ENCODE measurements at places on chromosomes 6 and 20.

- DNase-seq: no peak
Measured at GRCh38 chr6:151096691-151097606, 142.8 kb upstream of the AKAP12 start.

DNA sequence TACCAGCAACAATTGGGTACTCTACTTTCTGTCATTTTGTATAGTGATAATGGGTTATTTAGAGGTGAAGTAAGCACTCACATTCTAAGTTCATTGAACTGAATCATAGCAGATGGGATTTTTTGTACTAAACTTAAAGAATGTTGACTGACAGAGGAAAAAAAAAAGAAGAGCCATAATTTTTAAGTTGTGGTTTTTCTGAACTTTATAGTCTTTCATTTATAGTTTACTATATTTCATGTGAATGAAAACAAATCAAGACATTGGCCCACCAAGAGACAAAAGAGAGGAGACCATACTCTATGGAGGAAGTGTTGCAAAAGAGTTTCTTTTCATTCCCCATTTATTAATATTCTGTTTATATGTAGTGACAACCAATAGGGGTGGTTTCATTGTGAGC is 685.7 kb downstream of the BCKDHB start:
- DNase-seq: no peak

- no peak for DNase-seq
Measured at GRCh38 chr6:100891079-100891478, 9.9 kb upstream of the ASCC3 start.

- DNase-seq: no peak
Measured at GRCh38 chr6:54702772-54703171, 143.8 kb upstream of the FAM83B start.

DNA sequence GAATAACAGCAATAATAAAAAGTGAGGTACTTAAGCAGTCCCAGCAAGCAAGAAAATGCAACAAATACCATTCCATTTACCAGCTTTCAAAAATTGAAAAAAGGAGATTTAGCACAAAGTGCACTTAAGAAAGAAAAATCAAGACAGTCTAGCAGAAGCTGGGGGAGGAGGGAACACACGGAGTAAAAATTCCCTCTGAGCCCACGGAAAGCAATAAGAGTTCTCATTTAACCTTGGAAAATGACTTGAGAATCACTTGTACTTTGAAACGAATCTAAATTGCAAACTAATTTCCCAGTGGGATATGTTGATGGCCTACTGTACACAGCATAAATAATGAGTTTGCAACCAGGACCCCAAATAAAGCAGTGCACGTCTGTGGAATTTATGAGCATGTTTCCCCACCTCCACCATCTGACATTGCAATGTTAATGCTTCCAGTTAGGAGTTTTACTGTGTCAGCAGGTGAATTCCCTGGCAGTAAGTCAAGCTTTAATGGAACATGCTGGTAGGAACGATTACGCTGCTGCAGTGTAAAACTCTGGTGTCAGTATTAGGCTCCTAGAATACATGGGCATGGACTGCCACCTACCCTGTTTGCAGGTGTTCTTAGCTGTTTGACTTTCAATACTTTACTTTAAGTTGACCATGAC is 386.8 kb downstream of the HDGFL1 start:
- DNase-seq: no peak

- no peak for DNase-seq
Measured at GRCh38 chr6:54060286-54060685, 51.0 kb upstream of the MLIP start.

- DNase-seq: no peak
Measured at GRCh38 chr6:128323011-128323410, 197.4 kb downstream of the PTPRK start.

- no peak for DNase-seq
Measured at GRCh38 chr6:89731924-89732567, 87.5 kb downstream of the MDN1 start.

DNA sequence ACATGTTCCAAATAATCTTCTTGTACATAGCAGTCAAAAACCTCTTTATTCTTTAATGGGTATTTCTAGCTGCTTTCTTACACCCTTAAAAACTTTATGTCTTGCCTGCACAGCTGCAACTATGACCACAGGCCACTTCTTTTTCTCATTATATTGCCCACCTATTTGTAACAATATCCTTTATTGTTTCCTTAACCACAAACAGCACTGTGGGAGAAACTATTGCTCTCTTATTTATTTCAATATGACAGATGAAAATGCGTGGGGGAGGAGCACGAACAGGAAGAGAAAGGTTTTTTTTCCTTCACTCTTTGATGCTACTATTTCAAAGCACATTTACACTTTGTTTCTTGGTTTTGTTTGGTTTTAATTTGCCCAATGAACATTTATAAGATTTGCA is 253.5 kb downstream of the GJA1 start:
- DNase-seq: no peak

DNA sequence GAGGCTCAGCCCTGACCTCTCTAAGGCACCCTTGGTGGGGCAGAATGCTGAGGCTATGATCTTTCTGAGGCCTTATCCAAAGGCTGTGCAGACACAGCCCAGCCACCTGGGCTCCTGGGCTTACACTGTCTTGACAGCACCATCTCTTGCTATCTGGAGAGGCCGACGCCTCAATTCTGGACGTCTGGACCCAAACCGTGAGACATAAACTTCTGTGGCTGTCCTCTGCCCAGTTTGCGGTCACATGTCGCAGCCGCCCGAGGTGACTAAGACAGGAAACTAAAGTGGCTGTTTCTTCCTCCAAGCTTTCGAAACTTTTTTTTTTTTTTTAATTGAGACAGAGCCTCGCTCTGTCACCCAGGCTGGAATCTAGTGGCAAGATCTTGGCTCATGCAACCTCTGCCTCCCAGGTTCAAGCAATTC is 49.3 kb downstream of the PRR18 start:
- DNase-seq: no peak

DNA sequence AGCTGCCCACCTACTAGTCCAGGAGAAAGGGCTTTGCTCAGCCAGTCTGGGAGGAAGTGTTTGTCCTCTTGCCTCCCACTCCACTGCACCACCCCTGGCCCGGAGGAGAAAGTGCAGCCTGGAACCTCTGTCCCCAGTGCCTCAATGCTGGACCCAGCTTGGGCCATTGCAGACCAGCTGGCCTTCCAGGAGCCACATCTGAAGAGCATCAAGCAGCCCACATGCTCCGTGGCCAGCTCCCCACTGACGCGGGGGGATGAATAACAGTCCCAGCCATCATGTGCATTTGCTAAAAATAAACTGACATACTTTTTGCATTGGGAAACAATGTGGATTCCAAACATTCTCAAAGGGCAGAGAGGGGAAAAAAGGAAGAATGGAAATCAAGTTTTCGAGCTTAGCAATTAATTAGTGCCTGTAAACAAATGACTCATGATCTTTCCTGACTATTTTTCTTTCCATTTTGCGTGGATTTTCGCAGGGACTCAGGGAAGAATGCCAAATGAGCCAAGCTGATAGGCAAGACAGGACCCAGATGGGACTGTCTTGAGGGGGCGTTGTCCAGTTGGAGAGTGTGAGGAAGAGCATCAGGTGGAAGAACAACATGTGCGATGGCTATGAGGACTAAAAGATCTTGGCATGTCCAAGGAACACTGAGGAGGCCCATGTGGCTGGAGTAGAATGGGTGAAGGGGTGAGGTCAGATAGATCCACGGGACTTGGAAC is 34.1 kb downstream of the CEBPB start:
- no peak for DNase-seq

DNA sequence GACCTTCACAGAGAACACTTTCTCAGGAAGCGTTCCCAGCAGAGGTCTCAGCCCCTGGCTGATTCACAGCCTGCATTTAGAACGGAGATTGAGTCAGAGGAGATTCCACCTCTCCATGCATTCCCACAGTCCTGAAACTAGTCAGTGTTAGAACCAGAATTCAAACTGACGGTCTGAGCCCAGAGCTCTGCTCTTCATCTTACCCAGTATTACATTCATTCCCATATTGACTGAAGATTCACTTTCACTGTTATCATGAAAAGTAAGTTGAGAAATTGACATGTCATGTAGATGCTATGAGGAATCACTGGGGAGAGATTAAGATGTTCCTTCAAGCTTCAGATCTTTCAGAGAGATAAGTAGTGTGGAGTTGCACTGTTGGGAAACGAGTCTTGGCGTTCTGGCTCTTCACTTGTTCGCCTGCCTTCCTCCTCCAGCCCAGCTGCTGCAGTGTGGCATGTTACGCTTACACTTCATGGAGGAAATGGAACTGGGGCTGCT is 28.3 kb downstream of the MAS1 start:
- DNase-seq: no peak

DNA sequence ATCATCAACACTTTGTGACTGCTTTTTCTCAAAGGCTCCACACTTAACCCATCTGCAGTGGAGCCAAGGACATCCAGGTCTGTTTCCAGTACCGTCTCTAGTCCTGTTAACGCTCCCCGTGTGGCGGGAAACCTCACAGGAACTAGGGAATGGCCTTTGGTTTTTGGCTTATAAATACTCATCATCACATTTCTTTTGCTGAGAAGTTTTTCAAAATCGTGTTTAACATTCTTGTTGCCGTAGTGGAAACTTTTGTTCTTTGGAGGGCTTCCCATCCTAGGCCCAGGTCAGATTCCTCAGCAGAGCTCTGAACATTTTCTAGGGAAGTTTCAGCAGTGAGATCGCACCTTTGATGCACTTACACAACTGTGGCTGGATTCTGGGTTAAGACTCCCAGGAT is 24.6 kb downstream of the DAAM2 start:
- no peak for DNase-seq

DNA sequence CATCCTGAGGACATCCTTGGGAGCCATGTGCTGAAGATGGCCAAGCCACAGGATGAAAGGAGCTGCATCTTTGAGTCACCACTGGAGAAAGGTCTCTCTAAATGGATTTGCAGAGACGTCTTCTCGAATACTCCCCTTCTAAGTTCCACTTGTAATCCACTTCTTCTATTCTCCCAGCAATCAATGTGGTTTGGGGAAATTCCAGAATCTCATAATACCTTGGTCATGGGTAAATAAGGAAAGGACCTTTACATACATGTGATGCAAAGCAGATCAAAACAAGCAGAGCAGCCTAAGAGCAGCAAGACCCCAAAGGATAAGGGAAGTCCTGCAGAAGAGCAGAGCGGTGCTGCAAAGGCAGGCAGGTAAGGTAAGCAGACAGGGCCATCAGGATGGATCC is 35.3 kb downstream of the TRIM38 start:
- no peak for DNase-seq

- DNase-seq: no peak
Measured at GRCh38 chr6:140912686-140913085, 1220.0 kb upstream of the GJE1 start.

GRCh38 chr6:112254921-112255320 is 554 bp upstream of the LAMA4 start:
- DNase-seq: no peak

DNA sequence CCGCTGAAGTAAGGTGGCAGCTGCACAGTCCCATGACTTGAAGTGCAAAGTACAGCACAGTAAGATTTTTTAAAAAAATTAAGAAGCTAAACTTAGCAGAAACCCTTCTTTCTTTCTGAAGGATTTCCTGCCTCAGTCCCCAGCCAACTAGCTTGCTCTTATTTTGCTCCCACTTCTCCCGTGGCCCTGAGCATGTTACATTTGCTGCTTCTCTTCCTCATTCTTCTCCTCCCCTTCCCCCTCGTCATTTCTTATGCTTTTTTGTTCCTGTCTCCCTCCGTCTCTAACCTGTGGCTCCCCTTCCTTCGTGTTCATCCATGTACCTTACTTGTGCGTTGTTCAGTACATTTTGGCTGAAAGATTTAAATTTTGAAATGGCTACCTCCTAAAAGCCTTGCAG is 123.0 kb downstream of the SASH1 start:
- DNase-seq: no peak

- no peak for DNase-seq
Measured at GRCh38 chr6:37141281-37142049, 28.5 kb upstream of the PIM1 start.

GRCh38 chr6:51495096-51495495 is 592.3 kb downstream of the PKHD1 start:
- DNase-seq: no peak

- no peak for DNase-seq
Measured at GRCh38 chr6:71527886-71528285, 239.3 kb downstream of the OGFRL1 start.

- DNase-seq: no peak
Measured at GRCh38 chr6:117371492-117371891, 54.2 kb downstream of the ROS1 start.

GRCh38 chr20:25867776-25868649 is 171.4 kb upstream of the ZNF337 start:
- peak; percentile 63 for DNase-seq

DNA sequence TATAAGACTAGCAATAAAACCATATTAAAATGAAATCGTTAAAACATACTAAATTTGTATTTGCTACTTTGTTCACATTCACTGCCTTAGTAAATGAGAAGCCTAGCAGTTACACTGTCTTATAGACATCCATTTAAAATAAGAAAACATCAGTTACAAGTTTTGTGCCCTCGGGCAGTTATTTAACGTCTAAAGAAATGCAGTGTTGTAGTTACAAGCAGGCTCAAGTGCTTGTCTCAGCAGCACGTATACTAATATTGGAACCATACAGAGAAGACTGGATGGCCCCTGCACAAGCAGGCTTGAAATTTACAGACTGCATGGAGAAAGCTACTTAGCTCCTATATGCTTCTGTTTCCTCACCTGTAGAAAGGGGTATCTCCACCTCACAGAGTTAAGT is 93.1 kb downstream of the HACE1 start:
- DNase-seq: no peak

- no peak for DNase-seq
Measured at GRCh38 chr6:121533321-121533841, 97.9 kb downstream of the GJA1 start.

DNA sequence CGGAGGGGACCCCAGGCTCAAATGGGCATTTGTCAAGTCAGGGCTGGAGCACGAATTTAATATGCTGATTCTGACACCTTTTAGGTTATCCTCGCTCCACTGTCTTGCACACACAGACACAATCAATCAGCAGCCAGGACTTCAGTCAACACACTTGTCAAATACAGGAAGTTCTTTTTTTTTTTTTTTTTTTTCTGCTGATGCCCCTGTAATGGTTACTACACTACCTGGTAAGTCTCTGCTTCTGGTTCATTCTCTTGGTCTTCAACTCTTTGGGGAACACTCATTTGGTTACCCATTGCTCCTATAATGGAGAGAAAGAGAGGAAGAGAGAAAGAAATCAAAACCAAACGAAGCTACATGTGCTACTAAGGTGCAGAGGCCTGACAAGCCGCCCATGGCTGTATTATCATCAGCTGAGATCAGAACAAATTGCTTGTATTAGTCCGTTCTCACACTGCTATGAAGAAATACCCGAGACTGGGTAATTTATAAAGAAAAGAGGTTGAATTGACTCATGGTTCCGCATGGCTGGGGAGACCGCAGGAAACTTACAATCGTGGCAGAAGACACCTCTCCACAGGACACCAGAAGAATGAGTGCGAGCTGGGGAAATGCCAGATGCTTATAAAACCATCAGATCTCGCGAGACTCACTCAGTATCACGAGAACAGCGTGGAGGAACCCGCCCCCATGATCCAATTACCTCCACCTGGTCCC is 11.8 kb downstream of the BCAS1 start:
- DNase-seq: no peak

DNA sequence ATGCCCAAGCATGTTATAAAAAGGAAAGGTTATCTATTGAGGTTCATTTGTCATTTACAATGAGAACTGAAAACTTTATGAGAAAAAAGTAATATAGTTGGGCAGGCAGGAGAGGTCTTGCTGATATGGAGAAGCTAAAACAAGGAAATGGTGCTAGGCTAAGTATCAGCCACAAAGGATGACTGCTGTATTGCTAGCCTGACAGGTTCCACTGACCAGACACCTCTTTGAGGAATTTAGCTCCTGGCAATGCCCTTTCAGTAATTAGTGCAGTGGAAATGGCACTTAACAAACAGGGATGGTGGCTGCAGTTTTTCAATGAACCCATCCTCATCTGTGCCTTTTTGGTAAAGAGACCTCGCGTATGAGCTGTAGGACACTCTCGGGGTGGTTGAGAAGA is 284.4 kb downstream of the ZFAND3 start:
- no peak for DNase-seq

All from activated T-cell treated with anti-CD3 and anti-CD28 coated beads, Interleukin-2, amount 50 U/mL, for 1 hour (primary cell).